Gastroesophageal sphincter (tissue), 4 donors: ENCODE measurements at places on chromosomes 2 and 18. TPM values are rescaled to one million over a fixed set of nuclear protein-coding genes. Genes with fewer than 3 reads are reported as not detected.

DNA sequence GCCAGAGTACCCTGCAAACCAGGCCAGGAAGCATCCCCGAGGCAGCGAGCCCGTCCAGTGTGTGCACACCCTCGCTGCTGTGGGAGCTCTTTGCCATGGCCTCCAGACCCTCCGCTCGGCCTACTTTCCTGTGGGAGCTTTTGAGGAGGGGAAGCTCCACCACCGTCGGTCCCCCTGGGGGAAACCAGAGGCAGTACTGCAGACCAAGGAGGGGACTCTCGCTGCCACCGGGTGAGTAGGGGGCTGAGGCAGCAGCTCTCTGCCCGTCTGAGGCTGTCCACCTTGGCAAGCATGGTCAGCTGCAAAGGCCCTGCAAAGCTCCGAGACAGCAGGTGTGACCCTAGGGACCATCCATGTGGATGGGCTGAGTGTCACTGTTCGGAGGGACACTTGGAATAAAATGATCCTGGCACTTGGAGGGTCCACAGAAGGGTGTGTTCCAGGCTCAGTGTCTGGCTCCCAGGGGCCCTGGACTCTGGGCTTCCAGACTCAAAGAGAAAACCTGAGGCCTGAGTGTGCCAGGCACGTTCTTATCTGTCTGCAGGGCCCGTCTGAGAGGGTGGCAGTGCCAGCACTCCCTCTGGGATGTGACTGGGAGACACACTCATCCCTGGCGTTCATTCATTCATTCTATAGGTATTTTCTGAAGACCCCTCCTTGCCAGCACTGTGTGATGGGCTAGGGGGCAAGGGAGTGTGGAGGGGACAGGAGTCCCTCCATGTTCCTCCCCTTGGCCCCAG is 282.8 kb upstream of the HS6ST1 start:
- ATAC-seq: no peak

GRCh38 chr2:164151522-164151921 is 415.7 kb upstream of the FIGN start:
- no peak for ATAC-seq

GRCh38 chr2:12490641-12491040 is 226.1 kb upstream of the TRIB2 start:
- no peak for ATAC-seq

GRCh38 chr2:126642031-126642430 is 13.9 kb upstream of the GYPC start:
- no peak for ATAC-seq

- ATAC-seq: no peak
These were observed 59.9 kb downstream of the VIT start for GRCh38 chr2:36756438-36756837.

- no peak for ATAC-seq
These were observed 286.9 kb downstream of the INSIG2 start for GRCh38 chr2:118374974-118375755.

DNA sequence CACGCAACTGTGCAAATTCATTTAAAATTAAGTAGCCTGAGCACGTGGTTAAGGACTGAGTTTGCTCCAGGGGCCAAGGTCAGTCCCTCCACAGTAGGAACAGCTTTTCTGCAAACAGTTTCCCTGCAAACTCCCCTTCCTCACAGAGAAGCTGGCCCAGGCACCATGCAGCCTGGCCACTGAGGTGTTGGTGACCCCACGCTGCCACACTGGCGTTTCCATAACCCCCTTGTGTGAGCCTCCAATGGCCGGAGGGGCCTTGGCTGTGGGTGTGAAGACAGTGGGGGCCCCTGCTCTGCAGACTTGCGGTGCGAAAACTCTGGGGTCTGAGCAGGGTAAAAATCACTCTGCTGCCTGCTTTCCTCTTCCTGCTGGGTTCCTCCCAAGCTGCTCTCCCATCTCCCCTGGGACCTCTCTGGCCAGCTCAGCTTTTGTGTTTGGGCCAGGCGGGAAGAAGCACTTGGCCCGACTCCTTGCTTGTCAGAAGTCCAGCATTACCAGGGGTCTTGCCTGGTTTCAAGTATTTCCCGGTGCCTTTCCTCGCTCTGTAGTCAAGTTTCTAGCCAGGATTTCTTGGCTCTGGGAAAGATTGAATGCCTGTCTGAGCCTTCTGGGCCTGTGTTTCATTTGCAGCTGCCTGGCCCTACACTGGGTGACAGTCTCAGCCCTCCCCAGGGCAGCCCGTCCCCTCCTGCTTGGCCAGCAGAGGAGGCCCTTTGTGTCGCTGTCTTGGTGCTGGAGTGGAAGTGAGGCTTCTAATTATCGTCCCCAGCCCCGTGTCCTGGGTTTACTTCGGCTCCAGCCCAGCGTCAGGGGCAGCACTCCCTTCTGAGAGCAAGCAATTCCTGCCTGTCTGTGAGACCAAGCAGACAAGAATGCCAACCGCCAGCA is 131.4 kb upstream of the SLC1A4 start:
- ATAC-seq: peak; percentile 9

- ATAC-seq: no peak
These were observed 51.8 kb downstream of the LPIN2 start for GRCh38 chr18:2960983-2961696.

DNA sequence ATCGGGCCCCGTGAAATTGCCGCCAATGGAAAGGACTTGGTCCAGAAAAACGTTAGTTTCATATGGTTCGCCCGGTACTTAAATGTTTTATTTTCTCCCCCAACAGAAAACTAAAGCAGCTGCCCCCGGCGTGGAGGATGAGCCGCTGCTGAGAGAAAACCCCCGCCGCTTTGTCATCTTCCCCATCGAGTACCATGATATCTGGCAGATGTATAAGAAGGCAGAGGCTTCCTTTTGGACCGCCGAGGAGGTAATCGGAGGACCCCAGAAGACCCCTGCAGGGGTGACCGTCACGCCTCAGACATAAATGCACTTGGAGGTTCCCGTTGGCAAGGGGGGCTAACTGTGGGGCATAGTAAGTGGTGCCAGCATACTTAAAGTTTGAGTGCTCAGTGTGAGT is 742 bp downstream of the RRM2 start:
- ATAC-seq: no peak

DNA sequence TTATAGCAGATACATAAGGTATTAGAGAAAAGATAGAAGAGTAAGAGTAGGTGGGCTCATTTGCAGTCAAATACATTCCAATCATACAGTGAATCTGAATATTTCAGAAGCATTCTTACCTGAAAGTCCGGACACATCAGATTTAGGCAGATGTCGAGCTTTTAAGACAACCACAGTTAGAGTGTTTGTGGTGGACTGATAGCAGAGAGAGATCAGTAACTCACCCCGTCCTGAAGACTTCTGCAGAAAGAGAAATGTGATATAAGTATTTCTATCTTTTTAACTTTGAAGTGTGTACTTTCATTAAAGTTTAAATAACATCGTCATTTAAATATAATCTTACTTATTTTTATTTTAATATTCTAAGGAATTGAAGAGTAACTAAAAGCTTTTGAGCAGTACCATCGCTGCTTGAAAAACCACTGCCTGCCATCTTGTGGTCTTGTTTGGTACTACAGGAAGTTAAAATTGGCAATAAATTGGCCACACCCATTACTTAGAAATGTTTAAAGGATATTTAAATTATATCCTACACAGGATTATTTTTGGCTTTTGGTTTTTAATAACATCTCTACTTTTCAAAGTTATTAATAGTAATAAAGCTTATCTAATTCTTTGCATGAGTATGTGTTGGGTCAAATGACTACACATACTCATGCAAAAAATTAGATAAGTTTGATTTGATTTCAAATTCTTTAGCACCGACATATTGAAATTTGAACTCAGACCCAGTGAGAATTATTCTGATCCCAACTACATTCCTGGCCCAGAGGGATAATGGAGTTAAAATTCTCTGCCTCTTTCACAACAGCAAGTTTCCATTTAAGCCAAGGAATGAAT is 5.5 kb downstream of the SYT4 start:
- ATAC-seq: no peak

DNA sequence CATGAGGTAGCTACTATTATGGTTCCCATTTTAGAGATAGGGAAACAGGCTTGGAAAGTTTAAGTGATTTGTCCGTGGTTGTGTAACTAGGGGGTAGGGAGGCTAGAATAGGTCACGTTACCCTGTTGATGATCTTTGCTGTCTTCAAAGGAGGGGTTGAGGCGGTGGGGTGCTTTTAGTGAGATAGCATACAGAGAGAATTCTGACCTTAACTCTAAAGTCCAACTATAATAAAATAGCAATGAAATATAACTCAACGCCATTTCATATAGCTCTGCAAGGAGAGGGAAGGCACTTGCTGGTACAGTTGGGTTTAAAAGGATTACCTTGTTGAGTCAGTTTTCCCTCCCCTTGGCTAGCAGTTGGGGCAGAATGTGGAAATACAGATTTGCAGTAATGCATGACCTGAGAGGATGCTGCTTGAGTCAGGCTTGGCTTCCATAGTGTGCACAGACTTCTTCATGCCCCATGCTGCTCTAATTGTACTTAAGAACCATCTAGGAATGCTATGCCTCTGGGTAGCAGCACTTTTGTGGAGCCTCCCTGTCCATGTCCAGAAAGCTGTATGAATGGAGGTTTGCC is 143.9 kb downstream of the LTBP1 start:
- no peak for ATAC-seq

DNA sequence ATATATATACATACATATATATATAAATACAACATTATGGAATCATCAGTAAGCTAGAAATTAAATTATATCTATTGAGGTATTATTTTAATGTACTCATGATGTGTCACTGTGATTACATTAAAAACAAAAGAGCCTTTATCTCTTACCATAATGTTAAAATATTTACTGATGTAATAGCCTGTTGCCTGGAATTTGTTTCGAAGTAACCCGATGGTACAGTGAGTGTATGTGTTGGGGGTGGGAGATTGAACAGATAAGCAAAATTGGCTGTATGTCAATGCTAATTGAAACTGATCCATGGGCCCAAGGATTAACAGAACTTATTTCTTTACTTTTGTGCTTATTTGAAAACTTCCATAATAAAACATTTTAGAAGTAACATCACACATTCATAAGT is 1473.2 kb downstream of the LRP1B start:
- ATAC-seq: no peak

- no peak for ATAC-seq
These were observed 270.8 kb upstream of the PARD3B start for GRCh38 chr2:204274429-204274828.

GRCh38 chr2:71243634-71244301 is 16.9 kb upstream of the PAIP2B start:
- peak; percentile 55 for ATAC-seq

DNA sequence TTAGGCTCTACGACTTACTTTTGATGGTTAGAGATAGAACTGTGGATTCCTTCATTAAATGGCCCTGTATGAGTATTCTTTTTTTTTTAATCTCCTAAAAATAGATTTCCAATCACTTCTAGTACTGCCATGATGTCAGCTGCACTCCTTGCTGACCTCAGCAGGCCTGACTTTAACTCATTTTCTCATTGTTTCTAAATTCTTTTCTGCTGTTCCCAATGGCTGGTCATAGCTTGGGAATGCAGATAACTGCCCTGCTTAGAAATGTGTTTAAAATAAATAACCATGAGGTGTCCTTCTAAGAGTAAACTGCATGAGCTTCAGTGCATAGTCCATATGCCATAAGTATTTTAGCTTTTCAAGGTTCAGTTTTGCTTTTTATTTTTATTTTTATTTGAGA is 15.7 kb downstream of the CCDC85A start:
- no peak for ATAC-seq

DNA sequence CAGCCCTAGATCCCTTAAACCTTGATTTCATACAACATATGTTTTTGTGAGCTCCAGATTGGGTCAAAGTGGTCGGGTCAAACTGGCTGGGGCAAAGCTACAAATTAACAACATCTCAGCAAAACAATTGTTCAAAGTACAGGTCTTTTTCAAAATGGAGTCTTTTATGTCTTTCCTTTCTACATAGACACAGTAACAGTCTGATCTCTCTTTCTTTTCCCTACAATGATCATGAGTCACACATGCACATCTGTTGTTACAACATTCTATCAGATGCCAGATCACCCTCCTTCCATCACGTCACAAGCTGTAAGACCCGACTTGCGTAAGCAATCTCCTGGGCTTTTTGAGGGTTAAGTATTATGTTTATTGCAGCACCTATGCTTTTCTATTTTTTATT is 55.1 kb downstream of the RHOB start:
- ATAC-seq: peak; percentile 83

GRCh38 chr2:165456027-165456426 is 13.5 kb upstream of the CSRNP3 start:
- ATAC-seq: no peak

GRCh38 chr18:76144844-76145243 is 350.2 kb downstream of the ZNF516 start:
- no peak for ATAC-seq

DNA sequence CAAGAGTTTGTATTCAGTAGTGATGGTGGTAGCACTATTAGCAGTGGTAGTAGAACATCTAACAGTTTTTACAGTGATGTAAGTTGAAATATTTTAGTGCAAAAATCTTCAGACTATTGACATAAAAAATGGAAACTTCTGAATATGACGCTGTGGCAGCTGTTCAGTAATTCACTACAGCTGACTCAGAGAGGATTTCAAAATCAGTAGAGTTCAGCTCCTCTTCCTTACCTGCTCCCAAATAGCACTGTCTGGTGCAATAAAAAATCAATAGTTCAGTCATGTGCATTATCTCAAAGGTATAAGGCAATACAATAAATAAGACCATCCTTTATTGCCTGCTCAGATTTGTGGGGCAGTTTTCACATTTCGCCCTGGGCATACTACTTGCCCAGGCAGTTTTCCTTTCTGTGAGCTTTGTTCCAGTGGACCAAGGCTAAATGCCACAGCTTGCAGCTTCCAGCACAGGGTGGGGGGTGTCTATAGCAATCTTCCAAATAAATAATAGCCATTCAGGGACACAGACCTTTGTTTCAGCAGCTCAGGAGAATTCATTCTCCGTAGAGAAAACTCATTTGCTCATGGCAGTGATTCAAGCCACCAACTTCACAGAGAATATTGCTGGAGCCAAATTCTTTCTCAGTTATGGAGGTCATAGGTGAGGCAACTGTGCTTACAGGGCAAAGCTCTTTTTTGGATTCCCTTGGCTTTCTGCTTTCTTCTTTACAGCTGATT is 33.9 kb upstream of the GORASP2 start:
- no peak for ATAC-seq

The CIB4 gene
- not detected for total RNA-seq

The SERPINB13 gene
- total RNA-seq: 1.7 TPM

The SLC35F5 gene
- total RNA-seq: 50.8 TPM
